ENCODE measurements at places on chromosomes 1 and 21. TPM values are rescaled to one million over a fixed set of nuclear protein-coding genes. Genes with fewer than 3 reads are reported as not detected.

ACOT7 gene
- 11.0 TPM for polyA plus RNA-seq

TMPRSS15 gene
- polyA plus RNA-seq, result 0.03 TPM

ATP8B2 gene
- polyA plus RNA-seq, result 6.4 TPM

PCBP3 gene
- 9.5 TPM for polyA plus RNA-seq

TMEM82 gene
- not detected for polyA plus RNA-seq

PM20D1 gene
- 0.45 TPM for polyA plus RNA-seq

FCAMR gene
- not detected for polyA plus RNA-seq

PLA2G2A gene
- 1,598 TPM for polyA plus RNA-seq

PLA2G2D gene
- polyA plus RNA-seq, result 0.01 TPM

LCE2A gene
- polyA plus RNA-seq, result not detected

USP1 gene
- 18.1 TPM for polyA plus RNA-seq

MMEL1 gene
- polyA plus RNA-seq, result 3.8 TPM

FAM3B gene
- polyA plus RNA-seq, result 4.4 TPM

PBX1 gene
- polyA plus RNA-seq, result 45.7 TPM

FCGR2B gene
- polyA plus RNA-seq, result 14.5 TPM

All from adipose tissue (tissue), 3 donors.